Stimulated activated naive CD4-positive, alpha-beta T cell treated with Interleukin-2 at 50 U/mL for 16 hours (primary cell): ENCODE measurements at places on chromosomes 2 and 18.

GRCh38 chr2:197576631-197577030 lies 60.8 kb downstream of the MOB4 start:
- no peak for DNase-seq

DNA sequence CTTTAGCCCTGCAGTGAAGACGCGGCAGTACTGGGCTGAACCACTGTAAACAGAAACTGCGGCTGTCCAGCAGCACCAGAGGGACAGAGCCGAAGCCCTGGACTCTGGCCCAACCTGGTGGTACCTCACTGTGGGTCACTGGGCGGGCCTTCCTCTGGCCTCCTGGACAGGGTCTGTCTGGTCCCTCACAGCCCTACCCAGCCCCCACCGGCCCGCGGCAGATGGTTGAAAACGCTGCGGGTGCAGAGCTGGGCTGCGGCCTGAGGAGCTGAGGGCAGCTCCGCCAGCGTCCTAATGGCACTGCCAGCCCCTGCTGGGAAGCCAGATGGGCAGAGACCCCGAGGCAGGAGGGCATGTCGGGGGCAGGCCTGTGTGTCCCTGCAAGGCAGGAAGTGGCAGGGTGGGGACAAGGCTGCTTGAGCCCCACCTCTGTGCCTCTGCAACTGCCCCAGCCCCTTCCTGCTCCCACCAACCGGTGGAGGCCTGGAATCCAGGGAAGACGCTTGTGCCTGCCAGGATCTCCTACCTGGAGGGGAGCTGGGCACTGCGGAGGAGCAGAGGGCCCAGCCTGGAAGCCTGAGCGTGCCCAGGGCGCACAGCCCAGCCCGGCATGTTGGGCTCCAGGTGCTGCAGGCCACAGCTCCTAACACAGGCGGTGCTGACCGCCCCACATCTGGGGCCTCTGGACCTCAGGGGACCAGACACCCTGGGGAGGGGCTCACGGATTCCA lies 36.3 kb downstream of the HS6ST1 start:
- no peak for DNase-seq

DNA sequence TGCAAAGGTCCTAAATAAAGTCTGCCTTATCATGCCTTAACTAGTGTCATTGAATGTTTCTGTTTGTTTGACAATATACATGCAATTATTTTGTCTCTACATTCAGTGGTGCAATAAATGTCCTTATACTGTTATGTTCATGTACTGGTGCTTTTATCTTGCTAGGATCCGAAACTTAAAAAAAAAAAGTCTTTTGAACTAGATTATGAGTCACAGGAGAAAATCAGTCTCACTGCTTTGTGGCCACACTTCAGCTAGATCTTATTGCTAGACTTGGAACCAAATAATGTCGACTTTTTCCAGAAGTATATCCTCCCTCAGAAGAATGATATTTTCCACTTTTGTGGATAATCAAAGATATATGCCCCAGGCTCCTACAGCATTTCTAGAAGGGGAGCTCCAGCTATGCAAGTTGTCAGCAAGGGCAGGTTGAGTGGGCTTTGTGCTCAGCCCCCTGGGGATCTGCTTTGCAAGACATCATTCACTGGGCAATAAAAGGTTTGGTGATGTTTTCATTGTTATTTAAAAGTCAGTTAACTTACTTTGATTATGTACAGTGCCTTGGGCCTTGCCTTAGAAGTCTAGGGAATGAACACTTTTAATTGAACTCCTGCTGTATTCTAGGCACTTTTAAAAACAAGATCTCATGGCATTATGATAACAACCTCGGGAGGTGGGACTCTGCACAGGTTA lies 157.1 kb upstream of the LRRTM1 start:
- no peak for DNase-seq

GRCh38 chr18:37440206-37440605 lies 125.4 kb downstream of the CELF4 start:
- no peak for DNase-seq

GRCh38 chr2:8620611-8621382 lies 61.1 kb upstream of the ID2 start:
- no peak for DNase-seq

- no peak for DNase-seq
Observed at GRCh38 chr18:55489034-55489986, 98.7 kb downstream of the TCF4 start.

GRCh38 chr2:144682248-144682647 lies 162.3 kb upstream of the ZEB2 start:
- no peak for DNase-seq

DNA sequence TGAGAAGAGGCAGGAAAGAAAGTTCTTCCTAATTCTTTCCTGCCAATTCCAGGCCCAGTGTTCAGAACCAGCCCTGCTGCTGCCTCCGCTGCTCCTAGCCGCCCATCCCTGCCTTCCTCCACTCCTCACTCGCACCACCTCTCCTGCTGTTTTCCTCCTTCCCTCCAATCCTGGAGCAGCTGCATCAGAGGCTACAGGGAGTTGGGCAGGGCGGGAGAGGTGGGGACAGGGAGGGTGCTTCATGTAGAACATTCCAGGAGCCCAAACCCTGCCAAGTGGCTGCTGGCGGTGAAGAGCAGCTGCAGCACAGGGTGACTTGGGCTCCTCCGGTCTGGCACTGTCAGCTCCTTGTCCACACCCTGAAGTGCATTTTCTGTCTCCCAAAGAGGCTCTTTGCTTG lies 176.3 kb downstream of the TNS1 start:
- no peak for DNase-seq

DNA sequence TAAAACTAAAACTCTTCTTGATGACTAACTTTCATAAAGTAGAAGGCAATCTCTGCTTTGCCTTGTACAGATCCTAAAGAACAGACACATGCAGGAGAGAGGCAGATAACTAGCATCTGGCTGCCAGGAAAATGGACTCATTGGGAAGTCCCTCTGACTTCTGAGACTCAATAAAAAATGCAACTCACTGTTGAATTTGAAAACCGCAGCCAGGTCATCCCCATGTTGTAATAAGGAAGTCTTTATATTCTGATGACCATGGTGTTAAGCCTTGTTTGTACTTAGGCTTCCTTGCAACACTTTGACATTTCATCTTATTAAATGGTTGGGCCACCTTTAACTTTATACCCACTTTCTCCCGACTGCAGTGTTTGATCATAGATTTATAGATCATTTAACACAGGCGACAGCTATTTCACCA lies 375.1 kb upstream of the KCNH7 start:
- no peak for DNase-seq

DNA sequence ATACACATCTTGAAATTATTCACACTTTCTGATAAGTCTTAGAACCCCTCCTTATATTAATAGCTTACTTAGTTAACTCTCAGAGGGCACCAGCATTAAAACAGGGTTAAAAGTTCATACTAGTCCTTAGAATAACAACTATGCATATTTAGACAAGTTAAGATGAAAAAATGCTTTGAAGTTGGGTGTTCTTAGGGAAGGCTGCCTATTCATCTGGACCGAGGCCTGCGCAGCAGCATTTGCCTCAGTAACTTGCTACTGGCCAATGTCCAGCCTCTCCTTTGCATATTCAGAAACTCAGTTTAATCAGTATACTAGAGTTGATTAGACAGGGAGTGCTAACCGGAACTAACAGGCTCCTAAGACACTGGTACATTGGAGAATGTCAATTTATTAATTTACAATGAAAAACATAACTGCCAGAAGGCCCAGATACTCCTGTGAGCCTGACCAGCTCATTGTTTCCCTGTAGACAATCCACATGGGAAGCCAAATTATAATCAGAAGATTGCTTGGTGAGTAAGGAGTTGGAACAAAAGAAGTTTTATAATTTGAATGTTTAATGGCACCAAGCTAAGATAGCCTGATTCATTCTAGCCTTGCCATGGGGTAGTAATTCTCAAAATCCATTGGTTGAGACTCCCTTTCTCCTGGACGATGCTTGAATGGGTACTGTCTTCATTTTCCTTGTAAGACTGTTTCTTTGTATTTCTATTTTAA lies 48.9 kb downstream of the DYNC1I2 start:
- no peak for DNase-seq

- DNase-seq = no peak
Observed at GRCh38 chr2:195343540-195343939, 313.5 kb upstream of the SLC39A10 start.

DNA sequence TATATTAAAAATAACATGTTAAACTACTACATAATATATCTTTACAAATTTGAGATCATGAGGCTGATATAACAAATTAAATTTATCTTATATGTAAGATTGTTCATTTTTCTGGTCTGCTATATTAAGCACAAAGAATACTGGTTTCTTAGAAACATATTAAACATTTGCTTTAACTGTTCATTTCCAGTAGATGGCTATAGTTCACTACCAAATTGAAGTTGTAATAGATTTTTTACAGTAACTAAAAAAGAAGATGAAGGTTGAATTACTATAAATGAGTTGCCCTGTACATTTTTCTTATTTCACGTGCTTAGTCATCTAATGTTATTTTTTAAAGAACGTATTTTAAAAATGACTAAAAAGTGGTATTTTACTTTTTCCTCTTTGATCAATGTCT lies 57.0 kb downstream of the ZNF407 start:
- DNase-seq = no peak

GRCh38 chr2:152421521-152422370 lies 86.8 kb downstream of the FMNL2 start:
- DNase-seq = no peak

- DNase-seq = no peak
Observed at GRCh38 chr2:201114846-201115245, 1.1 kb upstream of the CFLAR start.

GRCh38 chr2:111659361-111660333 lies 224.3 kb downstream of the ANAPC1 start:
- DNase-seq = no peak

GRCh38 chr2:240346015-240346752 lies 89.3 kb upstream of the GPC1 start:
- no peak for DNase-seq

GRCh38 chr18:74609535-74609934 lies 11.9 kb downstream of the ZNF407 start:
- DNase-seq = no peak

DNA sequence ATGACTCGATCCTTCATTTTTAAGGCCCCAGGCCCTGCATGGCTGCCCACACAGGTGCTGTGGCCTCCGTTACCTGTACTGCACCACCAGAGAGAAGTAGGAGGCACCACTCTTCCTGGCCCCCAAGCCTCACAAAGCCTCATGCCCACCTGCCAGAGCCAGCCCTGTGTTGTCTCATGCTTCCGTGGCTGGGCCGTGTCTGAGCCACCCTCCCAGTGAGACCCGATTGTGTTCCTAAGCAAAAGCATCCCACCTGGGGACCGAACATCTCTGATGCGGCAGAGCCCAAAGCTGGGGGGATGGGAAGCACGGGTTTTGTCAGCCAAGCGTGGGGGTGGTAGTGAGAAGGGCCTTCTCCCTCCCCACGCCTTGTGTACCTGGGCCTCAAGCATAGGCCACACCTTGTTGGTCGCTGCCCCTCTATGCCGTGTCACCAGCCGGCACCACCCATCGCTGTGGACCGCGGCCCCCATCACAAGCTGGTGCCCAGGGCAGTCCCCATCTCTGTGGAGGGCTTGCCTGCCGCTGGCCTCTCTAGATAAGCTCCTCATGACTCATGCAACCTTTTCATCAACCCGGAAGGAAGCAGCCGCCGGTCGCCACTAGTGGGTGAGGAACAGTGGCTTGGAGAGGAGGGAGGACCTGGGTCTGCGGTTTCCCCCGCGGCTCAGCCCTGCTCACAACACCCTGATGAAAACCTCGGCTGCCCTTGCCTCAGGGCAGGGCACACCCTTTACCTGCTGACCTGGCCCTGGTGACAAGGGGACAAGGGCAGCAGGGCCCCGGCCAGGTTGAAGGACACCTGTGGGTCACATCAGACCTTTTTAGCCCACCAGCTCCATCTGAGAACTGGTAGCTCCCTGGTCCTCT lies 2.7 kb upstream of the RNPEPL1 start:
- DNase-seq = peak; percentile 93

DNA sequence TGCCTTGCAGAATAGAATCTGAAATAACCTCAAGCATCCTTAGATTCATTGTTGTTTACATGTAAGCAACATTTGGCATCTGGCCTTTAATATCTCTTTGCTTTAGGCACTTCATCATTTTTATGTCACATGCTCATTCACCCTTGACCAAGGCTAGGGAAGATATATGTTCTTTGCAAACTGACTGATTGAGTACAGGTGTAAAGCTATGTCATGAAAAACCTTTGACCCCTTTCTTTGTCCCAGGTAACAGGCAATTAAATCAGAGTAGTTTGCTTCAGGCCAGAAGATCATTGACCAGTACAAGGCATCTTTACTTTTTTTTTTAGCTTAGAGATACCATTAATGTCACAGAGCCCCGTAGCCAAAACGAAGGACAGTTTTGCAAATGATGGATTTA lies 520.6 kb downstream of the STK39 start:
- no peak for DNase-seq

DNA sequence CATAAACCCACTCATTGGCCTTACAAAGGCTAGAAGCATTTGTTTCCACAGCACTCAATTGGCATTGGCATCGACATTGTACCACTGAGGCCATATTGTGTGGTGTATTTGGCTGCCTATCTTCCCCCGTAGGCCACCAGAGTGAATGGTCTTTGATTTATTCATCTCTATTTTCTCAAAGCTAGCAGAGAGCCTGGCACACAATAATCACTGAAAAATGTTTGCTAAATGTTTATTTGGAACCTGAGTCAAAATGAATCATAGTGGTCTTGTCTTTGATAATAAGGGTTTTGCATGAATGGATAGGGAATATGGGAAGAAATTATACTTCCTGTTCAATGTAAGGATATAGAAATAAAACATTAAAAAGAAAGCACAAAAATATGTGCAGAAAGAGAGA lies 107.3 kb upstream of the SLC8A1 start:
- DNase-seq = no peak

DNA sequence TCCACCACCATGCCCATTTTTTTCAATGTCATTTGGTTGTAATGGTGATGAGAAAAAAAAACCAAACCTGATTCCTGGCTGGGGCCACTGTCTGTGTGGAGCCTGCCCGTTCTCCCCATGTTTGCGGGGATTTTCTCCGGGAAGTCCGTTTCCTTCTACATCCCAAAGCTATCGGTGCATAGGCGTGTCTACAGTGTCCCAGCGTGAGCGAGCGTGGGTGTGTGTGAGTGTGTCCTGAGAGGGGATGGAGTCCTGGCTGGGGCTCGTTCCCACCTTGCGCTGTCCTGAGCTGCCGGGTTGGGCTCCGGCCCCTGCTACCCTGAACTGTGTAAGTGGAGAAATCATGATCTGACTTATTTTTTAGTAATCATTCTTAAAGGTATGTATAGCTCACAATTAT lies 7.3 kb upstream of the ZAP70 start:
- DNase-seq = no peak

DNA sequence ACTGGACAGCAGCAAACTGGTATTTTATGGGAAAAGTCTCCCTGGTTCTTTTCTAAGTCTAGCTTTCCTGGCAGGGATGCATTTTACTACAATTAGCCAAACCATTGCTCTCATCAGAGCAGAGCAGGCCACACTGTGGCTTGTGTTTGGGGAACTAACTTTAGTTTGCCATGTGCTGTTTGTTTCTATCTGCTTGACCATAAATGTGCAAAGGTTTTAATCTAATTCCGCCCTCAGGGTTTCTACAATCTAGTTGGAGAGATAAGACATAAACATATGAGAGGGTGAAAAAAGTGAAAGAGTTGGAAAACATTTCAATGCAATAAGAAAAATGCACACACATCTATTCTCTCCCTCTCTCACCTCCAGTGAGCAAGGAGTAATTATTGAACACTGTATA lies 86.9 kb upstream of the MAPK4 start:
- no peak for DNase-seq

- DNase-seq = no peak
Observed at GRCh38 chr2:181362561-181362960, 94.6 kb upstream of the ITGA4 start.

- DNase-seq = no peak
Observed at GRCh38 chr18:44958455-44958854, 277.8 kb downstream of the SETBP1 start.

GRCh38 chr2:56749152-56749752 lies 565.5 kb downstream of the CCDC85A start:
- no peak for DNase-seq

- DNase-seq = no peak
Observed at GRCh38 chr2:128421861-128422311, 103.2 kb upstream of the HS6ST1 start.
